A172 (cell line): ENCODE measurements at places on chromosomes 7 and 10. TPM values are rescaled to one million over a fixed set of nuclear protein-coding genes. Genes with fewer than 3 reads are reported as not detected.
A peak's percentile ranks its signal among the peaks of the same experiment; 100 is the strongest.

- DNase-seq: no peak
Measured at GRCh38 chr10:14384116-14384730, 53.5 kb upstream of the FRMD4A start.

GRCh38 chr7:141992688-141993087 is 3.0 kb upstream of the MGAM start:
- DNase-seq: no peak

DNA sequence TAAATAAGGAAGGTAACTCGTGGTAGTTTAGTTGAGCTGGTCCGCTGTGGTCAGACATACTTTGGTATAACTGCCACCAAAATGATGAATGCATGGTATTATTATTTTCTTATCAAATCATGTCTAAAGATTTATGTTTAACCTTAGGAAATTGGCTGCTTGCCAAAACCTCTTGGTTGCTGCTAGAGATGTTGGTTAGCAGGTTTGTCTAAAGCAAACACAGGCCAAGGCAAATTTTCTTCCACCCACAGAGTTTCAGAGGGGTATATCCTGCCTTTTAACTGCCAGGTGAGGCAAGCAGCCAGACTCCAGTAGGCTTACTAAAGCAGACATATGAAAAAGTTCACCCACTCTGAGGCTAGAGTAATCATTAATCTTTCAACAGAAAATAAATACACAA is 101.4 kb downstream of the SEMA3E start:
- DNase-seq: peak; percentile 92

GRCh38 chr7:22052674-22053365 is 107.1 kb upstream of the CDCA7L start:
- no peak for DNase-seq

GRCh38 chr10:111086574-111086973 is 9.7 kb downstream of the ADRA2A start:
- DNase-seq: no peak

GRCh38 chr7:26348234-26348851 is 56.7 kb downstream of the SNX10 start:
- no peak for DNase-seq

DNA sequence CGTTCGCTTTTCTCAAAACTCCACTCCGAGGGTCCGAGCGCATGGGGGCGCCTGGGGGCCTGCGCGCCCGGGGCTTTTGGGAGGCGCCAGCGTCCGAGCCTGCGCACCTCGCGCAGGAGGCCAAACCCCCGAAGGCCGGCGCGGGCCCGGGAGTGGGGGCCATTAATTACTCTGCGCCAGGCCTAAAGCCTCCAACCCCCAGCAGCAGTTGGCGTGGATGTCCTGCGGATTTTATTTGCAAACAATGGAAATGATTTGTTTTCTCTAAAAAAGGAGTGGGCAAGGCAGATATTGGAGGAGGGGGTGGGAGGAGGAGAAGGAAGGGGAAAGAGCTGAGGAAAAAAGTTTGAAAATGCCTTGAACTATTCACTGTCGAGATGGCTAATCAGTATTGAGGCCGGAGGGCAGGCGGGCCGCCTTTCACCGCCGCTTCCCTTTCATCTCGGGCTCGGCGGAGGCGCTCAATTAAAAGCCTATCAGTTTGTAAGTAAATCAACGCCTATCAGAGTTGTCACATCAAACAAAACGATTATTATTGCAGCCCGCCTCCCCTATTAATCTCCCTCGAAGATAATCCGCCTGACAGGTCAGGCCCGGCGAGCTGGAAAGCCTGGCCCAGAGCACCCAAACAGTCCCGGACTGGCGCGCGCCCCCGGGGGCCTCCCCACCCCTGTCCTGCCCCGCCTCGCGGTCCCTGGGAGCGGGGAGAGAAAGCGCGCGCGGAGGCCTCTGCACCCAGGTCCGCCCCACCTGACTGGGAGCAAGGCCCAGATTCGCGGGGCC is 3.4 kb upstream of the ZNF503 start:
- DNase-seq: no peak

- no peak for DNase-seq
Measured at GRCh38 chr10:72948762-72949161, 5.8 kb downstream of the PLA2G12B start.

- no peak for DNase-seq
Measured at GRCh38 chr10:62248465-62248864, 20.2 kb downstream of the RTKN2 start.

GRCh38 chr7:83267141-83267631 is 104.5 kb upstream of the PCLO start:
- peak; percentile 14 for DNase-seq

GRCh38 chr7:5143935-5144903 is 45.8 kb upstream of the WIPI2 start:
- DNase-seq: no peak

- no peak for DNase-seq
Measured at GRCh38 chr10:29969255-29970011, 90.0 kb downstream of the JCAD start.

- no peak for DNase-seq
Measured at GRCh38 chr10:70682920-70683600, 10.8 kb downstream of the ADAMTS14 start.

The RELN gene
- 0.02 TPM in 1 of 2 replicates, not detected in the other for total RNA-seq

The ADAM22 gene
- 3.1 and 5.0 TPM in 2 replicates for total RNA-seq

The GIMAP1 gene
- total RNA-seq: not detected in 2 replicates

The WNT2 gene
- not detected in 2 replicates for total RNA-seq

The IQUB gene
- total RNA-seq: 0.22 and 0.46 TPM in 2 replicates

The FAM200A gene
- total RNA-seq: 11.4 and 12.3 TPM in 2 replicates

The ACSM6 gene
- 0.12 TPM in 1 of 2 replicates, not detected in the other for total RNA-seq

The MTERF1 gene
- 9.8 and 15.1 TPM in 2 replicates for total RNA-seq
